ENCODE measurements at places on chromosomes 16 and 17.

DNA sequence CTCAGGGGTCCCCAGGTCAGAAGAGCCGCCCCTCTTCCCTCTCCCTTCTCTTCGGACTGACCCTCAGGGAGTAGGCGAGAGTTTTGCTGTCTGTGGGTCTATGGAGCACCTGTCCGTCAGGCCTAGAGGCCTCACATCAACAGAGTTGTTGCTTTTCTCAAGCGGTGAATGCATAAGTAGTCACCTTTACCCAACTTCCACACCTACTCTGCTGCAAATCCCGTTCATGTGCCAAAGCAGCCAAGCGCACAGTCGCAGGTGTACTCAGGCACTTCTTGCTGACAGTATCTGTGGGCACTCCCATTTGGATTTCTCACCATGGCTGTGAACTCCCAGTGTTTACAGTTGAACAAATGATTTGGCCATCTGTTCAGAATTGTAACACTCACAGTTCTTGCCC is 4.0 kb upstream of the FA2H start:
- H3K4me3 ChIP-seq, result no peak overlapping the region
- peaks cover 3% of the 10 kb centered on the region for H3K27me3 ChIP-seq
- no peak for DNase-seq
- H3K36me3 ChIP-seq, result no peaks in the 10 kb centered on the region

DNA sequence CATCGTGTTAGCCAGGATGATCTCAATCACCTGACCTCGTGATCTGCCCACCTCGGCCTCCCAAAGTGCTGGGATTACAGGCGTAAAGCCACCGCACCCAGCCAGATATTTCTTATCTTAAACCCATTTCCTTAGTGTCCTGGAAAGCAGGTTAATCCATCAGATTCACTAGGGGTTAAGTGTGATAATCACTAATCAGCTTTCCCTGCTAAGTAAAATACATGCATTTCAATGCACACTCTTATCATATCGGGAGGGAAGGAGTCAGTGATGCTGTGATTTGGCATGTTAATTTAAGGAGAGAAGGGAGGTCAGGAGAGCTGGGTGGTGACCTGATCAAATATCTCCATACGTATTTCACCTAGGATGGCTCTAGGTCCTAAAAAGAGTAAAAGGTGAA is 29.1 kb downstream of the STAT3 start:
- H3K27ac ChIP-seq, result no peak overlapping the region
- H3K4me1 ChIP-seq, result peaks cover 53% of the 10 kb centered on the region
- no peak for DNase-seq
- H3K4me3 ChIP-seq, result no peak overlapping the region
- H3K27me3 ChIP-seq, result no peaks in the 10 kb centered on the region

- no peaks in the 10 kb centered on the region for H3K4me1 ChIP-seq
- no peak for DNase-seq
- no peaks in the 10 kb centered on the region for H3K27me3 ChIP-seq
- H3K4me3 ChIP-seq, result no peak overlapping the region
- no peak overlapping the region for H3K27ac ChIP-seq
- H3K36me3 ChIP-seq, result no peaks in the 10 kb centered on the region
These were observed 6.9 kb downstream of the DOK4 start for GRCh38 chr16:57479205-57479975.

DNA sequence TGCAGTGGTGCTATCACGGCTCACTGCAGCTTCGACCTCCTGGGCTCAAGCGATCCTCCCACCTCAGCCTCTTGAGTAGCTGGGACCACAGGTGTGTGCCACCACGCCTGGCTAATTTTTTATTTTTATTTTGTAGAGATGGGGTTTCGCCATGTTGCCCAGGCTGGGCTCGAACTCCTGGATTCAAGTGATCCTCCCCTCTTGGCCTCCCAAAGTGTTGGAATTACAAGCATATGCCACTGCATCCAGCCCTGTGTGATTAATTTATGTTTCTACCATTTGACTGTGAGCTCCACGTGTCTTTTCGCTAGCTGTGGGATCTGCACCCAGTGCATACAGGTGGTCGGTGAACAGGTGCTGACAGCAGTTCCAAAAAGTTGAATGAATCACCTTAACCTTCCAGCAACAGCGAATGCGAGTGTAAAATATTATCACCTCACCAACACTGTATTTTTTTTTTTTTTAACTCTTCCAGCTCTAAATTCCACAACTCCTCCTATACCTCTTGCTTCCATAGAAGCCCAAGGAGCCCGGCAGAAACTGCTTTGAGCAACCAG is 484 bp upstream of the NUDT7 start:
- H3K27ac ChIP-seq, result no peak overlapping the region
- peak overlapping the region; percentile 8 for H3K4me3 ChIP-seq
- H3K4me1 ChIP-seq, result peaks cover 3% of the 10 kb centered on the region
- H3K27me3 ChIP-seq, result no peaks in the 10 kb centered on the region

DNA sequence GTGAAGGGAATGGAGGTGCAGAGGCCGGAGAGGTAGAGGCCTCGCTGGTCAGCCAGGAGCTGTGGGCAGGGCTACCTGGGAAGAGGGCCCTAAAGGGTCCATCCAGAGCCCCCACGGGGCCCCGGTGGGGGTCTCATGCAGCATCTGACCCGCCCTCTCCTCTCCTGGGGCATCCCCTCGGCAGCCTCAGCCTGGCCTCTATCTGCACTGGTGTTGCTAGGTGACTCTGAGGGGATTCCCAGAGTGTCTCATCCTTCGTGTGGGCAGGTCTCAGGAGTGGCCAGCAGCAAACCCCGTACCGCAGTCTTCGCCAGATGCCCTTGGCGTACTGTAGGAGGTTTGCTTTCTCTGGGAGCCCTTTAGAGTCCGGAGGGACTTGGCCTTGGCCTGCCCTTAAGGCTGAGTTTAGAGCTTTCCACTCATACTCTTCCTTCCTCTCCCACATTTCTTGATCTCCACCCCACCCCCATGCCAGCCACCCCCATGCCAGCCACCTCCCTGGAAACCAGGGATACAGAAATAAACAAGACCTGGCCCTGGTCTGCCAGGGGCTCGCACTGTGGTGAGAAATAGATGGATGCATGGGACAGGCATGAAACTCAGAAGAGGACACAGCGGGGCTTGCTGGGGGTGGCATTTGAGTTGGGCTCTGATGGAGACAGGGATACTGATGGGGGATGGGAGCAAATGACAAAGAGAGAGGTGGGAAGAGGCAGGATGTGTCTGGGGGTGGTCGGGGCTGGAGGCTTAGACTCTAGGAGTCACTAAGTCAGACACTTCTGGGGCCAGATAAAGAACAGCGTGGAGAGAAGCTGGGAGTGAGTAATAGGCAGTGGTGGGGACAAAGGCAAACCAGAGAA is 9.9 kb downstream of the SLC5A10 start:
- no peaks in the 10 kb centered on the region for H3K27me3 ChIP-seq
- H3K4me1 ChIP-seq, result peaks cover 4% of the 10 kb centered on the region
- no peak overlapping the region for H3K4me3 ChIP-seq
- H3K36me3 ChIP-seq, result no peaks in the 10 kb centered on the region
- no peak overlapping the region for H3K27ac ChIP-seq
- DNase-seq, result no peak

DNA sequence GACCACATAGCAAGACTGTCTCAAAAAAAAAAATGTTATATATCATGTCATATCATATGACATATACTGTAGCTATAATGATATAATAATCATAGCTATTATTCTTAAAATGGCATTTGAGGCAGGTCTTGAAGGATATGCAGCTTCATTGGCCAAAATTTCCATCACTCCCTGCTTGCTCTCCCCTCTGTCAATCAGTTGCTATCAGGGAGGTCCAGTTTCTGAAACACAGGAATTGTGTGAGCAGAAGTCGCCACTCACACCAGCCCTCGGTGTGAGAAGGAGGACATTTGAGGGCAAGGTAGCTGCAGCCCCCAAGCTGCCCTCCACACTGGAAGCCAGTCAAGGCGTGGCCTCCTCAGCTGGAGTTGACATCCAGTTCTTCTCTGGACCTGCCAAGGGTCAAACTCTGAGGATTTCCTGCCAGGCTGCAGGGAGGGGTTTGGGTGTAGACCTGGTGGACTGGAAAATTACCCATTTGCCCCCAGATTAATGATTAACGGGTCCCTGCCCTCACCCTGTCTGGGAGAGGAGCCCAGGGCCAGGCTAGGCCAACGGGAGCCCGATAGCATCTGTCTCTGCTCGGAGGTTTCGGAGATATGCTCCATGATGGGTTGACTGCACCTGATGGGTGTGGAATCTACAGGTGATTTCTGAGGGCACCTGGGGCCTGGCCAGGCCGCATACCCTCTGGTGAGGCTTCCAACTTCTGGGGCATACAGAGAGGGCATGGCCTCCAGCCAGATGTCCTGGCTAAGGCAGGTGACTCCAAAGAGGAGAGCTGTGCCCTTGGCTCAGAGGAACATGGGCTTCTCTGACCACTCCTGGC is 18.8 kb downstream of the WNT9B start:
- H3K4me1 ChIP-seq, result no peaks in the 10 kb centered on the region
- no peak overlapping the region for H3K4me3 ChIP-seq
- no peak for DNase-seq
- no peaks in the 10 kb centered on the region for H3K36me3 ChIP-seq

Data from Panc1 (cell line).